Muscle of arm (tissue), 14 donors: ENCODE measurements at places on chromosomes 7 and 10. TPM values are rescaled to one million over a fixed set of nuclear protein-coding genes. Genes with fewer than 3 reads are reported as not detected.
A peak's percentile ranks its signal among the peaks of the same experiment; 100 is the strongest.

The SCART1 gene
- not detected for polyA plus RNA-seq

The PLEKHS1 gene
- polyA plus RNA-seq: not detected

The IRF5 gene
- 1.9 TPM for polyA plus RNA-seq

The CFAP46 gene
- 0.54 TPM for polyA plus RNA-seq

The CDHR3 gene
- 16.7 TPM for polyA plus RNA-seq

The COL26A1 gene
- 1.5 TPM for polyA plus RNA-seq

The HECW1 gene
- polyA plus RNA-seq: 0.15 TPM

The BMI1 gene
- polyA plus RNA-seq: 56.0 TPM

The ACBD7 gene
- polyA plus RNA-seq: 1.6 TPM

- DNase-seq: no peak
These were observed 4.1 kb downstream of the KCNIP2 start for GRCh38 chr10:101839416-101840063.

- no peak for DNase-seq
These were observed 40.9 kb upstream of the KLF6 start for GRCh38 chr10:3825862-3826351.

- DNase-seq: no peak
These were observed 56.6 kb upstream of the LAMB1 start for GRCh38 chr7:108059526-108059925.

GRCh38 chr10:13074563-13075451, 25.2 kb upstream of the OPTN start:
- peak; percentile 69 for DNase-seq

GRCh38 chr10:1015688-1016087, 10.0 kb downstream of the IDI2 start:
- DNase-seq: no peak

- no peak for DNase-seq
These were observed 8.3 kb downstream of the DYNC1I1 start for GRCh38 chr7:95780665-95781064.

GRCh38 chr7:70387217-70387616, 744.7 kb upstream of the GALNT17 start:
- no peak for DNase-seq

DNA sequence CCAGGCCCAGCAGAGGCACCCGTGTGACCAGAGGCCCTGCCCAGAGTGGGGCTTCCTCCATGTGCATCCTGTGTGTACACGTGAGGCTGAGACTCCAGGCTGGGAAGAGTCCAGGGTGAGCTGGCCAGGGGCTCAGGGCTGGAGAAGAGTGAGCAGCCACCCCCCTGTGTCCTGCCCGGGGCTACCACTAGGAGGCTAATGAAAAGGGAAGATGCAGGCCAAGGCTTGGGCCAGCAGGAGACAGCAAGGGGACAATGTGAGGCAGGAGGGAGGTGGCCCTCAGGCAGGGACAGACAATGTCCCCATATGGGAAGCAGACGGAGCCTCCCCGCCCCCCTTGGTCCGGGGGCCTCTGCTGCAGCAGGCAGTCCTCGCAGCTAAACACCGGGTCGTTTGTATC, 102.0 kb downstream of the HIF1AN start:
- DNase-seq: no peak

GRCh38 chr10:76086761-76087639, 655.6 kb downstream of the LRMDA start:
- DNase-seq: peak; percentile 52

GRCh38 chr7:77895905-77896304, 97.3 kb downstream of the PHTF2 start:
- no peak for DNase-seq

DNA sequence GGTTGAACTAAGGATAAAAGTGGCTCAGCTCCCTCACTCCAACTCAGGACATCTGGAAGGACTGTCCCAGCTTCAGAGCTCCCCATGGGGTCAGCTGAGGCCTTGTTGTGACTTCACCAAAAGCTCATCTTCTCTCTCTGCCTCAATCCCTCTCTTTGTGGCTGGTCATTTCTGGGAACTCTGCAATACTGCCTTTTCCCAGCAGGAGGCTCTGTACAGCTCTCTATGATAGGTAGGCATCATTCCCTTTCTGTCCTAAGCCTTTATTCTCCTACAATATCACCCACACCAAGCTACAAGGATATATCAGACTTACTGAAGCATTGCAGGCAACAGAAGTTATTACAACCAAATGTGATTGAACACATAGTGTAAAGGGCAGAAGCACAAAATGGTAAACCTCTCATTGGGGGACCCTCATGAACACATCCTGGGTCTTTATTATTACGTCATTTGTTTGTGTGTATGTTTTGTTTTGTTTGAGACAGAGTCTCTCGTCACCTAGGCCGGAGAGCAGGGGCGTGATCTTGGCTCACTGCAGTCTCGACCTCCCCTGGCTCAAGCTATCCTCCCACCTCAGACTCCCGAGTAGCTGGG, 36.7 kb upstream of the PRPS1L1 start:
- no peak for DNase-seq

GRCh38 chr10:97888641-97889262, 39.1 kb downstream of the GOLGA7B start:
- DNase-seq: no peak

- DNase-seq: no peak
These were observed 81.7 kb downstream of the DLG5 start for GRCh38 chr10:77844713-77845445.

DNA sequence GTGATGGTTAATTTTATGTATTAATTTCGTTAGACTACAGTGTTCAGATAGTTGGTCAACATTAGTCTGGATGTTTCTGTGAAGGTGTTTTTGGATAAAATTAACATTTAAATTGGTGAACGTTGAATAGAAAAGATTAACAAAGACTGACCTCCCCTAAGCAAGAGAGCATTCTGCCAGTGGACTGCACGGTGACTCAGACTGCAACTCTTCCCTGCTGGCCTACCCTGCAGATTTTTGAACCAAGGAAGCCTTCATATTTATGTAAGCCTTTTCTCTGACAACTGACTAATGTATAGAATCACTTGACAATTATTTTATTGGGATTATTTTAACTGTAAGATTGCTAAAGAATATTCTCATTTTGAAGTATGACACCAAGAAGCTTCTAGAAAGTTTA, 7.9 kb upstream of the ZNF248 start:
- DNase-seq: no peak

DNA sequence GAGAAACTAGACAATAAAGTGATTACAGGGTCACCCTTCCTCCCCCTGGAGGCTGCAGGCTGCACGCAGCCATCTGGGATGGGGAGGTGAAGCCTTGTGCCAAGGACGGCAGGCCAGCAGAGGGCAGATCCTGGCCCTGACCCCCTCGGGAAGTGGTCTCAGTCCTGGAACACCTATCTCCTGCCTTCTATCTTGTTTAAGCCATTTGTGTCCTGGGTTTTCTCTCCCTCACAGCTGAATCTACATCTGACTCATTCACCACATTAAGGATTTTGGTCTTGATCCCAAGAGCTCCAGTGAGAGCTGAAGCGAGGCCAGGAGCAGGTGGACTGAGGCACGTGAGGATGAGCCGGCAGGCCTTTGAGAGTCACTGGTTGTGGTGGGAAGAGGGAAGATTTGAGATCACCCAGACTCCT, 16.4 kb upstream of the PARP12 start:
- DNase-seq: no peak
